ENCODE measurements at places on chromosomes 6 and 20.
A peak's percentile ranks its signal among the peaks of the same experiment; 100 is the strongest.

DNA sequence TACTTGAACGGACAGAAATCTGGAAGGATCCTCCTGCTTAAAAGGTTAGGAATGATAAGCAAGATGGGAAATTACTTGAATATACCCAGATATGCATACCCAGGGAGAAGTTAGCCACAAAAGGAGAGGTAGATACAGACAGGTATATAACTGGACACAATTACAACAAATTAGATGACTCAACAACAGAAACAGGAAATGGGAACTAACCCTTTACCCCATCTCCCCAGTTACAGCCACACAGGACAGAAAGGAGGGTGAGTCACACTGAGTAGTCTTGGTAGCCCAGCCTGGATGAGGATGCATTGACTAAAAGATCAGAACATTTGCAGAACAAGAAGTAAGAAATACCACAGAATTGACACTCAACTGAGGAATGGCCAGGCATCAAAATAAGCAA is 61.2 kb downstream of the C6orf52 start:
- peak; percentile 12 for DNase-seq

DNA sequence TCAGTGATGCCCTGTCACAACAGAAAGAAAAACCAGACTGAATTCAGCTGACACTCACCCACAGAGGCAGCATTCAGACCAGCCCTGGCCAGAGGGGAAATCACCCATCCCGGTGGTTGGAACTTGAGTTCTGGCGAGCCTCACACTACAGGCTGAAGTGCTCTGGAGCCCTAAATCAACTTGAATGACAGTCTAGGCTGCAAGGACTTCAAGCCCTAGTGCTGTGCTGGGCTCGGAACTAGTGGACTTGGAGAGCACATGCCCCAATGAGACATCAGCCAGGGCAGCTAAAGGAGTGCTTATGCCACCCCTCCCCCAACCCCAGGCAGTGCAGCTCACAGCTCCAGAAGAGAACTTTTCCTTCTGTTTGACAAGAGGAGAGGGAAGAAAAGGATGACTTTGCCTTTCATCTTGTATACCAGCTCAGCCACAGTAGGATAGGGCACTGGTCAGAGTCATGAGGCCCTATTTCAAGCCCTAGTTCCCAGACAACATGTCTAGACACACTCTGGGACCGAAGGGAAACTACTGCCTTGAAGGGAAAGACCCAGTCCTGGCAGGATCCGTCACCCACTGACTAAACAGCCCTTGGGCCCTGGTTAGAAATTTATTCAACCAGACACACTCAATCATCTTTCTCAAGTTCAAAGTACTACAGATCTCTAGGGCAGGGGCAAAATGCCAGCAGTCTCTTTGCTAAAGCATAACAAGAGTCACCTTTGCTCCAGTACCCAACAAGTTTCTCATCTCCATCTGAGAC is 43.2 kb upstream of the PNRC1 start:
- DNase-seq, result no peak

DNA sequence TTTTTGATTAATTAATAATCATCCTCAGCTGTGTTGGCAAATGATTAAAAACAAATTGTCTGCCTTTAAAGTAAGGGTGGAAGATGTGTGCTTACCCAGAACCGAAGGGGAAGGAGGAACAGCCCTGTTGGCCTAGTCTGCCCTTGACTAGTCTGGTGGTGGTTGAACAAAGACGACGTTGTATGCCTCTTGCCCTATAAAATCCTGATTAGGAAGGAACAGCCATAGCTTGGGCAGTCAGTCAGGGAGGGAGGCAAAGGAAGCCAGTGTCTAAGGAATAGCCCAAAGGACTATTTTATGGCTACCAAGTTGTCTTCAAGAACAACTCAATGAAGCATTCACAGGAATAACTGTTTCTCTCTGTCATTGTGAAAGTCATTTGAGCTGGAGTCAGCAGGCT is 70.7 kb downstream of the PRDM1 start:
- no peak for DNase-seq

- DNase-seq, result no peak
These were observed 178.2 kb upstream of the THEMIS start for GRCh38 chr6:128079021-128079420.

GRCh38 chr20:50982363-50982762 is 23.7 kb downstream of the MOCS3 start:
- peak; percentile 12 for DNase-seq

DNA sequence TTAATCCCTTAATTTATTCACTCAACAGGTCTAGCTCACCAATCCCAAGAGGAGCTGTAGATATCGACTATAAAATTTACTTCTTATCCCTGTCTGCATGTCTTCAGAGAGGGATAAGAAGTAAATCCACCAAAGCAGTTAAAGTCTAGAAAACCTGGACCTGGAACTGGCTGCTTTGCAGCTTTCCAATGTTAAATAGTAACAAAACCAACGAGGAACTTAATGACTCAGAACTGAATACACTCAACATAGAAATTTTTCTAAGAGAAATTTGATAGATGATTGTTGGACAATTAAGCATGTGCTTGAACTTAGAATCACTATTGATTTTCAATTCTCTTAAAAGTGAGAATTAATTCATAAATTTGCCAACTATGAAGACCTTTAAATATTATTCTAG is 11.5 kb upstream of the TMEM244 start:
- DNase-seq, result no peak

GRCh38 chr6:85923013-85923430 is 280.3 kb upstream of the SYNCRIP start:
- peak; percentile 3 for DNase-seq

DNA sequence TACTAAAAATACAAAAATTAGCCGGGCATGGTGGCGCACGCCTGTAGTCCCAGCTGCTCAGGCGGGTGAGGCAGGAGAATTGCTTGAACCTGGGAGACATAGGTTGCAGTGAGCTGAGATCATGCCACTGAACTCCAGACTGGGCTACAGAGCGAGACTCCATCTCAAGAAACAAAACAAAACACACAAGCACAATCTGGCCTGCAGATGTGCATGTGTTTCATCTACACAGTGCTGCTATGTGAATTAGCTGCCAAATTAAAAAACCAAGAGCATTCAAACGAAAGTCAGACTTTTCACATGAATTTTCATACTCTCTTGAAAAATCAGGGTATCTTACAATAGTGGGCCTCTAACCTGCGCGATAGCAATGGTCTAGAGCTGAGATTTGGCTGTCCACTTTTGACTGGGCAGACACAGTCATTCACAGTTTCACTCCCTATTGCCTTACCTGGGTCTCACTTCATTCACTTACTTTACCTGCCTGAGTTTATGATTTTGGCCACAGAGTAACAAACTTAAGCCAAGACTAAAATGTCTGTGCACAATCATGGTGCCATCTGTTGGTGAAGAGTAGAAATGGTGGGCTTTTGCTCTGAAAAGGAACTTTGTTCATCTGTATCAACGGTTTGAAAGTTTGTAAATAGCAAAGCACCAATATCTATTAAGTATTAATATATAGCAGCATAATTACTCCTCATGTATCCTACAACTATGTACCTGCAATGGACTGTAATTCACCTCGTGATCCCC is 138.5 kb upstream of the UST start:
- no peak for DNase-seq

- DNase-seq, result no peak
These were observed 107.3 kb downstream of the GMPR start for GRCh38 chr6:16345449-16346330.

- DNase-seq, result no peak
These were observed 41.9 kb downstream of the PRR18 start for GRCh38 chr6:166266336-166266735.

DNA sequence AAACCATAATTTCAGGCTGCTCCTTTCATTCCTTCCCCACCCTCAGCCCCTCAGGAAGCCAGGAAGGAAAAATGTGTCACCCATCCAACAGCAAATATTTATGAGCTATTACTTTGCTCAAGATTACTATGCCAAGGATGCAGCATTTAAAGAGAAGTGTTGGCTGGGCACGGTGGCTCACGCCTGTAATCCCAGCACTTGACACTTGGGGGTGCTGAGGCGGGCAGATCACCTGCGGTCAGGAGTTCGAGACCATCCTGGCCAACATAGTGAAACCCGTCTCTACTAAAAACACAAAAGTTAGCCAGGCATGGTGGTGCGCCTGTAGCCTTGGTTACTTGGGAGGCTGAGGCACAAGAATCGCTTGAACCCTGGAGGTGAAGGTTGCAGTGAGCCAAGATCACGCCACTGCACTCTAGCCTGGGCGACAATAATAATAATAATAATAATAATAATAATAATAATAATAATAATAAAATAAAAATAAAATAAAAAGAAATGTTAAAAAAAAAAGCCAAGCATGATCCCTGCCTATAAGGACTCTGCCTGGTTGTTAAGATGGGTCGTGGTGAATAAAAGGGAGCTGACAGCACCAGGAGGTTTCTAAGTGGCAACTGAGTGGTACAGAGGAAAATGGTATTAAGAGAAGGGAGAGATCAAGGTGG is 20.5 kb upstream of the TIAM2 start:
- DNase-seq, result peak; percentile 31

DNA sequence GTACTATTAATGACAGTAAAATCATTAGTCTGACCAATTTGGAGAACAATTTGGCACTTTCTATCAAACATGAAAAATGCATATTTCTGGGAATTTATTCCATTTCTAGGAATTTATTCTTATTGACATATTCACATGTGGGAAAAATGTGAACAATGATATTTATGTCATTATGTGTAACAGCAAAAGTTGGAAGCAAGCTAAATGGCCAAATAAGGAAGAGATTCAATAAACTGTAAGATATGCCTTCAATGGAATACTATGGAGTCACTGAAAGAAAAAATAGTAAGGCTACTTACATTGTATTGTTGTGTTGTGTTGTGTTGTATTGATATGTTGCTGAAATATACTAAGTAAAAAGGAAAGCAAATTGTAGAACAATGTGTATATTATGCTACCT is 100.5 kb upstream of the EDN1 start:
- DNase-seq, result no peak

- DNase-seq, result peak; percentile 90
These were observed 92.6 kb upstream of the CLDN20 start for GRCh38 chr6:155171109-155171746.

GRCh38 chr6:119856136-119856535 is 506.6 kb upstream of the MAN1A1 start:
- peak; percentile 22 for DNase-seq

DNA sequence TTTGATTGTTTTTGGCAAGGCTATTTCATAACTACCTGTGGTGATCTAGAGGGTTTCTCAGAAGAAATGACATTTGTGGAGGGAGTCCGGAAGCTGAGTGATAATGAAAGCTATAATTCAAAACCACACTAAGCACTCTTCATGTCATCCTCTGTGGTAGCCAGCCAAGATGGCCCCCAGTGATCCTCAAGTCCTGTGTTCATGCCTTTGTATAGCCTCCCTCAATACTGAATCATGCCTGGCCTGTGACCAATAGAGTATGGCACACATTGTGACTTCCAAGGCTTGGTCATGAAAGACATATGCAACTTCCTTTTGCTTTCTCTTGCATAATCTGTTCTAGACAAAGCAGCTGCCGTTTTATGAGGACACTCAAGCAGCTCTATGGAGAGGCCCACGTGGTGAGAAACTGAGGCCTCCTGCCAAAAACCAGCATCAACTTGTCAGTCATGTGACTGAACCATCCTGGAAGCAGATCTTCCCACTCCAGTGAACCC is 12.8 kb upstream of the DNAAF9 start:
- DNase-seq, result peak; percentile 70

DNA sequence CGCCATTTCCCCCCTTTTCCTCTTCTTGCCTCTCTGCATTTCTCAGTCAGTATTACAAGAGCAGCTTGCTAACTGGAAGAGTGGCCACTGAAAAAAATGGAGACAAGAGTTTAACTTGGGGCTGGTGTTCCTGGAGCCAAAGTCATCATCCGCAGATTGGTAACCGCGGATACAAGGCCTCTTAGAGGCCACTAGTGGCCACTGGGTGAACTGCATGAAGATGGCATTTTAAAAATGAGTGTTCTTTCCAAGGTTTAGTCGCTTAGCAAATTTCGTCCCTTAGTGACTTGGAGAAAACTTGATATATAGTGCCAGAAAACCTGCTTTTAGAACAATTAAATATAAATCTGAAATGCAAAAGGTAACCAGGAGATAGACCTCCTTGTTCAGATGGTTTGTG is 4.8 kb downstream of the F13A1 start:
- DNase-seq, result peak; percentile 54

- DNase-seq, result peak; percentile 66
These were observed 81.4 kb downstream of the JARID2 start for GRCh38 chr6:15327271-15327670.

GRCh38 chr20:24442909-24443308 is 26.5 kb upstream of the SYNDIG1 start:
- no peak for DNase-seq

DNA sequence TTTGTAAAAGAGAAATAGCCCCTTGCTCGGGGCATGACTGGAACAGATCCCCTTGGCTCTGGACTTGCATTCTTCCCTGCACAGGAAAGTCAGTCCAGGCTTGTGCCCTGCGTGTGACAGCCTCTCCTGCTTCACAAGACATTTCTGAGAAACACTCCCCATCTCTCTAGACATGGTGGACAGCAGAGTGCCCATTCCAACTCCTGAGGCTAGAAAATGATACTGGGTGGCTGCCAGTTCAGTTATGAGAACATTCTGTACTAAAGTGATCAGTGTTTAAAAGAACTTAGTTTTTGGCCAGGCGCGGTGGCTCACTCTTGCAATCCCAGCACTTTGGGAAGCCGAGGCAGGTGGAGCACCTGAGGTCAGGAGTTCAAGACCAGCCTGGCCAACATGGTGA is 41.3 kb downstream of the TGM3 start:
- DNase-seq, result no peak

All from activated CD4-positive, alpha-beta T cell treated with anti-CD3 and anti-CD28 coated beads for 48 hours (primary cell).